Hematopoietic multipotent progenitor cell (in vitro differentiated cells): ENCODE measurements at places on chromosomes 13 and 19.

DNA sequence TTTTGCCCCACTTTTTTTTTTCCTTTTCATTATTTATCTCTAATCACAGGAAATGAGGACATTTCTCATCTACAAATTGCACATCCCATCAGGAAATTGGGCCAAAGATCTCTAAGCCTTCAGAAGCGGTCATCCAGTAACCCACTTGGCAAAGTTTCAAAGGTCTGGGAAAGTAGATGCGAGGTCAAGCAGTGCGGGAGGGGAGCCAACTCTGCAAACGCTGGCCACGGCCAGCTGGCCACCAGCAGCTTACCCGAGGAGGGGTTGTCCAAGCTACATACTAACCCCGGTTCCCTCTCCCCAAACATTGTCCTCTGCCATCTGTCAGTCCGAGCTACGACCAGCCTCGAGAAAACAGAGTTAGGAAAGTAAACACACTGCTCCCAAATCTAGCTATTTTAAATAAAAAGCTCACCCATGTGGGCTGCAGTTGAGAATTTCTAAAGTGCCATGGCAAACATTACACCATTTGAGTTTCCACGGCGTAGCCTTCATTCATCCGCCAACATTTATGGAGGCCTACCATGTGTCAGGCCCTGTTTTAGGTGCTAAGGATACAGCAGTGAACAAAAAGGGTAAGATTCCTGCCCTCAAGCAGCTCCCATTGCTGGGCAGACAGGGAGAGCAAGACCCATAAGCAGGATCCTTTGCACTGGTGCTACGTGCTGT, 11.5 kb downstream of the FFAR2 start:
- DNase-seq = no peak

DNA sequence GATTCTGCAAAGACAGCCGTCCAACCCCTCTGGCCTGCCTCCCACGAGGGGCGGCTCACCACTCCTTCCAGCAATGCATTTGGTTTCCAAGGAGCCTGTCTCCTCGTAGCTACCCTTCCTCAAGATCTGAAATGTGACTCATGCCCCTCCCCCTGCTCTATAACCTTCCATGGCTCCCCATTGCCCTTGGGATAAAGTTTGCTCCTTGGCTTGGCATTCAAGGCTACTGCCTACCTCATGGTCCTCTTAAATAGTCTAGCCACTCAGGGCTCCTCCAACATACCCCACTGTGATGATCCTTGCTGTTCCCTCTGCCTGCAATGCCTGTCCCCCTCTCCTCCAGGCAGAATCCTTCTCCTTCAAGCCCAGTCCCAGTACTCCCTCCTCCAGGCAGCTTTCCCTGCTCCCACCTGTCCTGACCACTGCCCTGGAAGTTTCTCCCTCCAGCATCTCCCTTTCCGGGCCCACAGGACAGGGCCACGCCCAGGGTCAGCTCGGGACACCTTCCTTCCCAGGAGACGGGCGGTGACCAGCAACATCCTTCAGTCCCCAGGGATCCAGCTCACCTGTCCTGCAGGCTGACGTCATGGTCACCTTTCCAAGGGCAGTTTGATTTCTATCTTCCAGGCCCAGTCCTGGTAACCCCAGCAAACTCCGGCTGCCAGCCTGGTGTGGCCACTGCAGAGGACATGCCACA, 19.2 kb upstream of the SEMA6B start:
- no peak for DNase-seq

DNA sequence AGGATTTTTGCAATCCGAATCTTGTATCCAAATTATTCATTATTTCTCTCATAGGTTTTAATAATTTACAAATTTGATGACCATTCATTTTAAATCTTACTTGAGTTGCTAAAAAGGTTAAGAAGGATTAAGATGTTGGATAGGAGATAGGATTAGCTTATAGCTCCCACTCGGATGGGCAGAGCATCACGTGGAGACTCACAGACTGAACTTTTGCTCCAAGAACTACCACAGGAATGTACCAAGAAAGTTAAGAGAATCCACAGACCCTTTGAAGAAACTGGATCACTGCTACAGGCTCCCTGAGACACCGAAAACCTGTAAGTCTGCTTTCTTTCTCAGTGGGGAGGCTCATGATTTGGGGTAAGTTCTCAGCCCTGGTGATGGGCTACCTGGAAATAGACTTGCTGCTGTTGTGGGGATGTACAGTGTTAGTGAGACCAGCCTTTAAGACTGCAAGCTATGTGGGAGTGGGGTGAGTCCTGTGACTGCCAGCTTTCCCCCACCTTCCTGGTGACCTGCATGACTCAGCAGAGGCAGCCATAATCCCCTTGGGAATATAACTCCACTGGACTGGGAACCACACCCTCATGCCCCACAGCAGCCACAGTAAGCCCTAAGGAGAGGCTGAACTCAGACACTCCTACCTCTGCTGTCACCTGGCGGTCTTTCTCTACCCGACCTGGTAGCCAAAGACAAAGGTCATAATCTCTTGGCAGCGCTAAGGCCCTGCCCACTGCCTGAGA, 1458.0 kb downstream of the OLFM4 start:
- no peak for DNase-seq

- peak; percentile 53 for DNase-seq
Measured at GRCh38 chr19:45591004-45591637, 6.5 kb upstream of the OPA3 start.

DNA sequence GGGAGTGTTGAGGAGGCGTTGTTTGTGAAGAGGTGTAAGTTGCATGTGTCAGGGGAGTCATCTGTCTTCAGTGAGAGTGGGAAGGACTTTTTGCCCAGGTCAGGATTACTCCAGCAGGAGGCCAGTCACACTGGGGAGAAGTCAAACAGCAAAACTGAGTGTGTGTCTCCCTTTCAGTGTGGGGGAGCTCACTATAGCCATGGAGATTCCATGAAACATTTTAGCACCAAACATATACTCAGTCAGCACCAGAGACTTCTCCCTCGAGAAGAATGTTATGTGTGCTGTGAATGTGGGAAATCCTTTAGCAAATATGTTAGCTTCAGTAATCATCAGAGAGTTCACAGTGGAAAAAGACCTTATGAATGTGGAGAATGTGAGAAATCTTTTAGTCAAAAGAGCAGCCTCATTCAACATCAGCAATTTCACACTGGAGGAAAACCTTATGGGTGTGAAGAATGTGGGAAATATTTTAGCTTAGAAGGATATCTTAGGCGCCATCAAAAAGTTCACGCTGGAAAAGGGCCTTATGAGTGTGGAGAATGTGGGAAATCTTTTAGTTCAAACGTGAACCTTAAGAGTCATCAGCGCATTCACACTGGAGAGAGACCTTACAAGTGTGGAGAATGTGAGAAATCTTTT, 8.4 kb upstream of the ZNF587 start:
- no peak for DNase-seq

- no peak for DNase-seq
Measured at GRCh38 chr19:6752256-6753177, 13.0 kb downstream of the TRIP10 start.

- DNase-seq = no peak
Measured at GRCh38 chr19:3679581-3679980, 20.7 kb downstream of the PIP5K1C start.

DNA sequence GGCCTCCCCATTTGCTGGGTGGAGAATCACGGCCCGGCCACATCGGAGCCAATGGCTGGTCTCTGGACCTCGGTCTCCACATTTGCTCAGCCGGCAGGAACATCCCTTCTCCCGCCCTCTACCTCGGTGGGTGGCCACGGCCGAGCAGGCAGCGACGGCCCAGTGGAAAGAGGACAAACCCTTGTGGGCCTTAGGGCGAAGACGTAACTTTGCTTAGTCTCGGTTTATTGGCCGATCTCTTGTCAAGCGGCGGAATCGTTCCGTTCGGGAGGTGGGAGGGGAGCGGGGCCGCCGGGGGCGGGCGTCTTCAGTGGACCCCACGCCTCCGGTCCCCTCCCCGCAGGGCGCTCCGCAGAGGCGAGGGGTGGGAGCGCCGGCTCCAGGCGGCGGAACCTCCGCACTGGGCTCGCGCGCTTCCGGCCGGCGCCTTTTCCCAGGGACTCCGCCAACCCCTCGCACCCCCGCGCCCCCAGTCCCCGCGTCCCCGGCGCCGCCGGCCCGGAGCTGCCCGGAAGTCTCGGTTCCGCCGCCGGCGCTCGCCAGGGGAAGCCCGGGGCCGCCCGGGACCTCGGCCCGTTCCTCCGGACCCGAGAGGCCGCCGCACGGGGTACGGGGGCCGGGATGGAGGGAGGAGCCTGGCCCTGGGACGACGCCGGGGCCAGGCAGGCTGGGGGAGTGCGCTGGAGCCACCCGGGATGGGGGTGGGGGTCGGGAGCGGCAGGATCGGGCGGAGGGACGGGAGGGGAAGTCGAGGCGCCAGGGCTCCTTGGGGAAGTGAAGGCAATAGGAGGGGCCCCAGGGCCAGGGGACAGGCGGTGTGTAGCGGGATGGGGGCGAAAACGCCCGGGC, at the start of gene ZNF580:
TSS of gene ZNF580 (plus strand) at position 426 of the 849 bp plus-strand sequence. CDS start 1,507 bp downstream, outside the sequence.
- DNase-seq = no peak

- peak; percentile 86 for DNase-seq
Measured at GRCh38 chr13:98910501-98910951, 67.3 kb downstream of the DOCK9 start.

- no peak for DNase-seq
Measured at GRCh38 chr13:113839536-113840204, 24.2 kb downstream of the GAS6 start.

DNA sequence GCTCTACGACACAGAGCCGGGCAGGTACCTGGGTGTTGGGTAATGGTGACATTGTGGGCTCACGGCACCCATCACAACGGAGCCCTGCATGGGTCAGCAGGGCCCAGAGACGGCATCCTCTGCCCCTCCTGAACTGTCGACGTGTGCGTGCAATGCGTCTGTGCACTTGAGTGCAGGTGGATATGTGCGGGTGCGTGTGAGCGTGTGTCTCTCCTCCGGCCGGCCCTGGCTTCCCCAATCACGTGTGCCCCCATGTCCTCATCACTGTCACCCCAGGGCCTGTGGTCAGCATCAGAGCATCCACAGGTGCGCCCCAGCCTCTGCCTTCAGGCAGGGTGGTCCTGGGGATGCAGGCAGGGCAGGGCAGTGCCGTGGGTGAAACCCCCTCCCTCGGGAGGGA, 37.2 kb upstream of the TPM4 start:
- no peak for DNase-seq

DNA sequence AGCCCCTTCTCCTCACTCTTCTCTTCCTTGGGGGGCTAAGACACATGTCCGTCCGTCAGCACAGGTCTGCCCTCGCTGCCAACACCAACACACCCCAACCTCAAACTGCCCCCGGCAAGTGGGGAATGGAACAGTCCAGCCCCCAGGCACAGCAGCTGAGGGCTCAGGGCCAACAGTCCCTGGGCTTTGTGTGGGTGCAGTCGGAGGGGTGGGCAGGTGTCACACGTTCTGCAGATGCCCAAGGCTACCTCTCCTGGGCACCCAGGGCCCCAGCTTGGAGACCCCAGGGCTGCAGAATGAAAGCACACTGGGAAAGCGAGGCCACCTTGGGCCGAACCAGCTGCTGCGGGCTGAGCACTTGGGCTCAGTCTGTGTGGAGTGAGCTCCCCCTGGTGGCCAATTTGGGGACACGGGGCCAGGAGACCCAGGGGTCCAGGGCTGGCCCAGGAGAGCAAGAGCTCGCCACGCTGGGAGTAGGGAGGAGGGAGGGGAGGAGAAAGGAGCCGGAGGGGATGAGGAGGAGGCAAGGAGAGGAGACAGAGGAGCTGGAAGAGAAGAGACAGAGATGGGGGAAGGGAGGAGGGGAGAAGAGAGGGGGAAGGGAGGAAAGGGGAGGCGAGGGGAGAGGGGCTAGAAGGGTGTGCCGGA, 14.0 kb upstream of the ATP8B3 start:
- peak; percentile 72 for DNase-seq

GRCh38 chr13:23777575-23777870, 111.7 kb downstream of the MIPEP start:
- DNase-seq = no peak
